Hair follicular keratinocyte (primary cell): ENCODE measurements at places on chromosomes 7 and 10. TPM values are rescaled to one million over a fixed set of nuclear protein-coding genes. Genes with fewer than 3 reads are reported as not detected.

The PLXDC2 gene
- 3.0 and 7.3 TPM in 2 replicates for total RNA-seq

The MGAM2 gene
- total RNA-seq = not detected in 2 replicates

The BAMBI gene
- total RNA-seq = 1.2 and 3.0 TPM in 2 replicates

The SEC31B gene
- 0.47 and 0.61 TPM in 2 replicates for total RNA-seq

The LIPK gene
- not detected in 2 replicates for total RNA-seq

The COX15 gene
- total RNA-seq = 23.6 and 24.7 TPM in 2 replicates

The OR6B1 gene
- total RNA-seq = not detected in 2 replicates

The PCDH15 gene
- not detected in 2 replicates for total RNA-seq

The SDK1 gene
- 1.1 and 1.6 TPM in 2 replicates for total RNA-seq

The LEP gene
- 0.04 and 0.23 TPM in 2 replicates for total RNA-seq

The FAM204A gene
- total RNA-seq = 64.0 and 64.9 TPM in 2 replicates

The ASIC3 gene
- 1.8 TPM in 1 of 2 replicates, not detected in the other for total RNA-seq

The VPS26A gene
- 19.3 and 21.1 TPM in 2 replicates for total RNA-seq

The CRTAC1 gene
- not detected in 2 replicates for total RNA-seq

The SEMA3A gene
- total RNA-seq = 1.0 TPM in 1 of 2 replicates, not detected in the other

The OPALIN gene
- total RNA-seq = not detected in 2 replicates

The TEX47 gene
- not detected in 2 replicates for total RNA-seq

The MORN4 gene
- total RNA-seq = 6.2 and 7.1 TPM in 2 replicates

The ANKRD7 gene
- 0.61 and 1.4 TPM in 2 replicates for total RNA-seq

The CYP3A7 gene
- total RNA-seq = not detected in 2 replicates

The NPSR1 gene
- not detected in 2 replicates for total RNA-seq

The ACSM6 gene
- not detected in 2 replicates for total RNA-seq

The FAM20C gene
- total RNA-seq = 29.5 and 45.1 TPM in 2 replicates

The ARHGEF35 gene
- 7.5 and 11.0 TPM in 2 replicates for total RNA-seq

The HABP2 gene
- total RNA-seq = not detected in 2 replicates

The BHLHA15 gene
- 1.2 and 3.3 TPM in 2 replicates for total RNA-seq

The FKBP6 gene
- not detected in 2 replicates for total RNA-seq

The TEX36 gene
- not detected in 2 replicates for total RNA-seq

The BTRC gene
- total RNA-seq = 5.6 and 8.4 TPM in 2 replicates

The CPA2 gene
- total RNA-seq = 0.11 TPM in 1 of 2 replicates, not detected in the other

The ZNF804B gene
- total RNA-seq = not detected in 2 replicates

The ADARB2 gene
- not detected in 2 replicates for total RNA-seq

The TSPAN12 gene
- total RNA-seq = not detected in 2 replicates
